ENCODE measurements at places on chromosomes 16 and 17.

DNA sequence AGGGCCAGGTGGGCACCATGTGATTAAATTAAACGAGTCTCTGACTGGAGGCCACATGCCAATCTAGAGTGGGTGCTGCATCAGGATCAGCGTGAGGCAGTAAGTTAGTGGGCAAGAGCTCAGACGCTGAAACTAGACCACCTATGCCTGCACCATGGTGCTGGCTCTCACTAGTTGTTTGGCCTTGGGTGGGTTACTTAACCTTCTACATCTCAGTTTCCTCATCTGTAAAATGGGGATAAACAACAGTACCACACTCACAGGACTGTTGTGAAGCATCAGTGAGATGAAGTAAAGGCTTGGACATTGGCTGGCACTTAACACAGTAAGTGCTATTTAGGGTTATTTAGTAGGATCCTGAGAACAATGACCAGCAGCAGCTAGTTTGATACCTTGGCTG lies 5.9 kb downstream of the NDUFAB1 start:
- DNase-seq = no peak

- no peak for DNase-seq
Measured at GRCh38 chr17:40632216-40632615, 15.4 kb downstream of the SMARCE1 start.

DNA sequence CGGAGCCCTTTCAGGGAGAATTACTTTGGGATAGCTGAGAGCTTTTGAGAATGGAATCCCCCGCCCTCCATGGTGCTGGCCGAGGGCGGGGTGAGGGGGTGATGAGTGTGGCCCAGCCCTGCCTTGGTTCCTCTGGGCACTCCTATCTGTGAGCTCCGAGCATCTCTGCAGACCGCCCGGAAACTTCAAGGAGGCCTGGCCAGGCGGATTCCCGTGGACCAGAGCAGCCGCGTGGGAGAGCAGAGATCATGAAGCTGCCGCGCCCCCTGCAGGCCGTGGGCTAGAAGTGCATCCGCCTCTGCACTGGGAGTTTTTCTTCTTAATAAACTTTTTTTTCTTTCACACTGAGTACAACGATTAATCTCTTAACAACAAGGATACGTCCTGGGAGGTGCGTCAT lies 392.9 kb upstream of the EEF2KMT start:
- no peak for DNase-seq

DNA sequence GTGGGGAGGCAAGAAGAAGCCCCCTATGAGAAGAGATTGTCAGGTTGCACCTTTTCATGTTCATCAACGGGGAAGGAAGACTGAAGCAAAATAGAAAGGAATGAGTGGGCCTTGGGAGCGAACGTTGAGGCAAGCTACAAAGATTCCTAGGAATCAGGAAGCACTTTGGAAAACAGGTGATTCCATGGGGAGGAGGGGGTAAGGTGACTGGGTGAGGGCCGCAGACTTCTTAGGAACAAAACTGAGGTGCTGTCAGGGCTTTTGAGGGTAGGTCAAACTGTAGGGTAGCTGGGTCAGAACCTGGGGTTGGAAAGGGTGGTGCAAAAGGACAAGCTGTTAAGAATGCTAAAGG lies 528 bp downstream of the ITFG1 start:
- DNase-seq = peak; percentile 20

DNA sequence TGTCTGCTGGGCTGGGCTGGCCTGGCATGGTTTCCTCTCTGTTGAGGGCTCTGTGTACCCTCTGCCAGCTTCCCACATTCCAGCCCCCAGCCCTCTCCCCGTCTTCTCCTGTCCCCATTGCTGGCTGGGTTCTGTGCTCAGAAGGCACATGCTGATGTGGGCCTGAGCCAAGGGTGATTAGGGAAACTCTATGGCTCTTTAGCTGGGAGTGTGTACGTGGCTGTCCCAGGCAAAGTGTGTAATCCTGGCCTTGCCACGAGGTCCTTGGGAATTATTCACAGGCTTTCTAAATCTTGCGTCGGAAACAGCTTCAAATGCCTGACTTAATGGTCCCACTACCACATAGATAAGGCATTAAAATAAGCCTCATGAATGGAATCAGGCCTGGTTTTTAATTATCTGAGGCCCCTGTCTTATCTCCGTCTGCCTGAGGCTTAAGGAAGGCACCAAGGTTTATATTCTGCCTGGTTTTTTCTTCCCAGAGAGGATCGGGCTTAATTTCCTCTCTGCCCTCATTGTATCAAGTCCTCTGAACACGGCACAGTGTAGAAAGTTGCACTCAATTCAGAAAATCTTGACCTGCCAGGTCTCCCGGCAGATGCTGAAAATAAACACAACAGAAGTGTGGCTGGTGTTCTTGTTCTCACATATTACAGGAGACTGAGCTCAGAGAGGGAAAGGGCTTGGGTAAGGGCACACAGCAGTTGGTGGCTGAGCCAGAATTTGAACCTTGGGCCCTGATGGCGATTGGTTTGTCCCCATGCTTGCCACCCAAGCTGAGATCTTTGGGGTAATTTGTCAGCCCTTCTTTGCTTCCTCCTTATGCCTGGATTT lies 52.9 kb upstream of the LGALS9 start:
- DNase-seq = no peak

- DNase-seq = peak; percentile 93
Measured at GRCh38 chr16:22188595-22189442, 17.3 kb upstream of the EEF2K start.

DNA sequence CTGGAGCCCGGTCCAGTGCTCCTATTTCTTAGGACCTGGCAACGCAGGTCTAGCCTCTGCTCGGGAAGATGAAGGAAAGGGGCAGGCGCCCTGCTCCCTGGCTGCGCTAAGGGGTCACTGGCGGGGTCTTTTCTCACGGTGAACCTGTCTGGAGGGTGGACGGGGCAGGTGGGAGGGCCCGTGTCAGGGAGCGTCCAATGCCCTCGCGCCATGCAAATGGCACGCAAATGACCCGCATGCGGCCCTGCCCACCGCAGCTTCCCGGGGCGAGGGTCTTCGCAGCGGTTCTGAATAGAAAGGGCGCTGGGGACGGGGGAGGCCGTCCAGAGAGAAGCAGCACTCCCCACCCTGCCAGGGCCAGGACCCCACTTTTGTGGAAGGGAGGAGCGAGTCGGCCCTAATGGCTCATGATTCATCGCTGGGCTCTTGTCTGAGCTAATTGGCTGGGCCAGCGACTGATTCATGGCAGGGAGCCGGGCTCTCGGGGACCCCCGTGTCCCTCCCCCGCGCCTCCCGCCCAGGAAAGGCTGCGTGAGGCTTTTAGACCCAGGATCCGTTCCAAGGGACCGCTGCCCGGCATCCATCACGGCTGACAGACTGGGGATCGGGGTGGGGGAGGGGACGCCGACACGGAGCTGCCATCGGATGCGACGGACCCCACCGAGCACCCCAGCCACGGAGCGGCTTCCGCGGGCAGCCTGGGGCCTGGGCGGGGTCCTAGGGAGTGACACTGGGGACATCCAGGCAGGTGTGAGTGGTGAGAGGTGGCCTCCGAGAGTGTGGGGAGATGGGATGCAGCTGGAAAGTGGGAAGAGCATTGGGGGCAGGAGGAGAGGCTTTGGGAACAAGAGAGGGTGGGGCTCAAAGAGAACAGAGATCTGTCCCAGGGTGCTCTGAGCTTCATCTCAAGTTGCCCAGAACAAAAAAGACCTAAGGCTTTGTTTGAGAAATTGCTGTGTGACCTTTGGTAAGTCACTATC lies 25.0 kb upstream of the NGFR start:
- DNase-seq = no peak

- peak; percentile 44 for DNase-seq
Measured at GRCh38 chr16:5633845-5634440, 536.3 kb upstream of the EEF2KMT start.

DNA sequence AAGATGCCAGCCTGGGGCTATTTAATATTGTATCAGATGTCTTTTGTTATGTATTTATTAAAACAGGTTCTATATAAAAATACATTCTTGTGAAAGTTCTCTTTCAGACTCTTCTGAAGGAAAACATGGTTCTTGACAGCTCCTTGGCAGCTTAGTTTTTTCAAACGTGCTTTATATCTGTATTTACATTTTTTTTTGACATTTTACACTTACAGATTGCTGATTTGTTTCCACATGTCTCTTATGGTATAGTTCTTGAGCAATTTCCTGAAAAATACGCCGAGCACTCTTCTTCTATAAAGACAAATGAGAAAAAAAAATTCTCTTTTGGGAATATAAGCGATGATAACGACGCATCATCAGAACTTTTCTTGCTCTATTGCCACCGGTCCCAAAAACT lies 9.5 kb downstream of the IGSF6 start:
- no peak for DNase-seq

DNA sequence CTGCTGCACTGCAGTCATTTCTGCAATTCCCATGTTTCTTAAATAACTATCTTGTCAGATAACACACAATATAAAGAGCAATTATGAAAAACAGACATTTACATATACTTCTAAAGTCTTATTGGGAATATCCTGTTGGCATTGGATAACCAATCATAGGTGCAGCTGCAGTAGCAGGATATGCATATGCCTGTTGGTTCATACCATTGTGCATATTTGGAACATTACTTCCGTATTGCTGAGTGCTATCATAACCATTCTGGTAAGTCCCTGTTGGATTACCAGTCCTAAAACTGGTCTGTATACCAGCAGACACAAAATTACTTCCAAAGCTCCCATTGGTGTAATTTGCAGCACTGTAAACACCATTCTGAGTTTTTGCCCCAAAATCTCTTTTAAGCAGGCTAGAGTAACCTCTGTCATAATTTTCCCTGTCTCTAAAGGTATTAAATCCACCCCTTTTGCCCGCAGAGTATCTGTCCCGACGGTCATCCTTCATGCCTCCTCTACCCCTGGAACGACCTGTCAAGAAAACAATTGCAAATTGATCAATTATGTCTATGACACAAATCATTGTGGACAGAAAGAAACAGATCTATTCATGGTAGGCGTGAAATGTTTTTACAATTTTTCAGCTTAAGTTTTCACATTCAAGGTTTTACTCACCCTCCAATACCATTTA lies 3.1 kb upstream of the POLG2 start:
- peak; percentile 35 for DNase-seq

DNA sequence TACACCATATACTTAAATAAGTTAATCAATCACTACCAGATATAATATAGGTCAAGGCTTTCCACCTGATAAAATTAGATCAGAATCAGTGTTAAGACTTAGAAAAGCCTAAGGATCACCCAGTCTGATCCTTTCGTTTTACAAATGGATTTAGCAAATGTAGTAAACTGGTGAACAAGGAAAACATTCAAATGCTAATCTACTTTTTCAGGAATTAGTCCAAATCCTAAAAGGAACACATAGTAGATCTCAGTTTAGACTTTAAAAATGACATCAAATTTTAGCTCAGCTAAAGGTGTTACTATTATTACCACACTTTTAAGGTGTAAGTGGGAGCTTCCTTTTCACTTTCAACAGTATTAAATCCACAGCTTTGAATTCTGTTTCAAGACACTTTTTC lies 12.0 kb downstream of the PHLPP2 start:
- DNase-seq = no peak

DNA sequence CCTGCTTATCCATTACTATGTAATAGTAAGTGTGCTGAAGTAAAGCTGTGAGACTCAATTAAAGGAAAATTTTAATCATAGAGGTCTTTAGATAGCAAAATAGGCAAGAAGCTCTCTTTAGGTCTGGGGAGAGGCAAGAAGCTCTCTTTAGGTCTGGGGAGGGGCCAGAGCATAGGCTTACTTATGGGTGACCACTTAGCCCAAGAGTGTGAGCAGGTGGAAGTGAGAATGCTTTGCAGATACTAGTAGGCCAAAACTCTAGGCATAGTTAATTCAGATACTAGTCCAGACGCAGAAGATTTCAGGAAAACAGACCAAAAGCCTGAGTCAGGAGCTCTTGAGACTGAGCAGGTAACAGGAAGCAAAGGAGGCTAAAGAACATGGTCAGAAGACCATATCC lies 49.6 kb downstream of the GLG1 start:
- no peak for DNase-seq

DNA sequence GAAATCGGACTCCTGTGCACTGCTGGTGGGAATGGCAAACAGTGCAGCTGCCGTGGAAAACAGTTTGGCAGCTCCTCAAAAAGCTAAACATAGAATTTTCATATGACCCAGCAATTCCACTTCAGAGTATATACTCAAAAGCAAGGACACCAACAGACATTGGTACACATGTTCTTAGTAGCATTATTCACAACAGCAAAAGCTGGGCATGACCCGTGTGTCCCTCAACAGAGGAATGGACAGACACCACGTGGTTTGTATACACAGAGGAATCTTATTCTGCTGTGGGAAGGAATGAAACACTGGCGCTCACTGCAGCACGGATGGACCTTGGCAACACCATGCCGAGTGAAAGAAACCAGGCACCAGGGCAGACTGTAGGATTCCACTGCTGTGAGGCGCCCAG lies 16.0 kb downstream of the NPTX1 start:
- DNase-seq = no peak

- DNase-seq = no peak
Measured at GRCh38 chr16:31250782-31251384, 8.9 kb upstream of the ITGAM start.

GRCh38 chr16:12166271-12166670 lies 189.7 kb downstream of the SNX29 start:
- DNase-seq = no peak

DNA sequence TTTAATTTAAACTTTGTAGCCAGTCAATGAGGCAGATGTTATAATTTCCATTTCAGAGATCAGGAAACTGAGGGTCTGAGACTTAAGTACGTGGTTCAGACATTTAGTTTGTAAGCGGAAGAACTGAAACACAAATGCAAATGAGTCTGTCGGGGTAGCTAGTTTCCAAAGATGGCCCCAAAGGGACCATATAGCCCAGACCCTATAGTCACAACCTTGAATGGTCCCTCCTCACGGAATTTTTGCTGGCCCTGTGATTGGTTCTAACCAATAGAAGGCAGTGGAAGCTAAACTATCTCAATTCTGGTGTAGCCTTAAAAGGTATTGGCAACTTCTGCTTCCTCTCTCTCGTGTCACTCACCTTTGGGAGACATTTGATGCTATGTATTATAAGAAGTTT lies 7.5 kb upstream of the BCO1 start:
- DNase-seq = no peak

DNA sequence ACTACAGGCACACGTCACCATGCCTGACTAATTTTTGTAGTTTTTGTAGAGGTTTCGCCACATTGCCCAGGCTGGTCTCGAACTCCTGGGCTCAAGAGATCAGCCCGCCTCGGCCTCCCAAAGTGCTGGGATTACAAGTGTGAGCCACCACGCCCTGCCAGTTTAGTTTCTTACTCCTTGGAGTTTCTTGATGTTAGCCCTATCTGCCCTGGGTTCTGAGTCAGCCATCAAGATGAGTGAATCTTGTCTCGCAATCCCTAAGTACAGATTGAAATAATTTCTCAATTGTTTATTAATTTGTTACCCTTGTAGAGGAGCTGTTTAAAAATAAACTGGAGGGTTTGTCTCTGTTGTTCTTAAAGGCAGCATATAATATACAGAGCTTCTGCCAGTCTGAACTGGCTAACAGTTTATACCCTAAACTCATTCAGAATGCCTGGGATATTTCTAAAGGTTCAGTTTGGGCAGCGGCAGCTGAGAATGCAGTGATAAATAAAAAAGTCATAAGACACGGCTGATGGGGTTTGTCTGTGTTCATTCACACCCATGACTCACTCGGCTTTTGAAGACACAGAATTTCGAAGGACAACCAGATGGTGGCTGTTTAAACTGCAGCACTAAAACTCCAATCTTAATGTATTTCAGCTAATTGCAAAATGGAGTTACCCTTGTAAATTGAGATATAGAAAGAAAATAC lies 39.6 kb downstream of the GPRC5B start:
- DNase-seq = no peak

- DNase-seq = no peak
Measured at GRCh38 chr17:20706751-20707373, 127.3 kb downstream of the CDRT15L2 start.

- DNase-seq = no peak
Measured at GRCh38 chr16:49833796-49834530, 21.9 kb downstream of the ZNF423 start.

- no peak for DNase-seq
Measured at GRCh38 chr17:82684228-82684841, 14.2 kb downstream of the RAB40B start.

Measured in dermis blood vessel endothelial cell (primary cell).